Glomerular endothelial cell (primary cell): ENCODE measurements at places on chromosomes 12 and 14.

DNA sequence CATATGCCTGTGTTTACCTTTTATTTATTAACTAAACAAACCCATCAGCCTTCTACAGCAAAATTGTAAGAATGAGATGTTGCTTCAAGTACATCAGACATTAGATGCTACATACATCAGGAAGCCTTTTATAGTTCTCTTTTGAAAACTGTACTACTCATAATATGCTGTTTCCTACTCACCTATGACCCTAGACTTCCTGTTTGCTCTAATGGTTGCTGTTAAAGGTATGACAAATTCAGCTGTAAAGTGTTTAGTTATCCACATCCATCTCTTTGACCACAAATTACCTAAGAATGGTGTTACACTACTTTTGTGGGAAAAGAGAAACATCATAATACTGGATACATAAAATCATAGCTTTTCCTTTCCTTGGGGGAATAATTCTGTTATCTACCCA is 220.0 kb downstream of the RAD51B start:
- DNase-seq: no peak

DNA sequence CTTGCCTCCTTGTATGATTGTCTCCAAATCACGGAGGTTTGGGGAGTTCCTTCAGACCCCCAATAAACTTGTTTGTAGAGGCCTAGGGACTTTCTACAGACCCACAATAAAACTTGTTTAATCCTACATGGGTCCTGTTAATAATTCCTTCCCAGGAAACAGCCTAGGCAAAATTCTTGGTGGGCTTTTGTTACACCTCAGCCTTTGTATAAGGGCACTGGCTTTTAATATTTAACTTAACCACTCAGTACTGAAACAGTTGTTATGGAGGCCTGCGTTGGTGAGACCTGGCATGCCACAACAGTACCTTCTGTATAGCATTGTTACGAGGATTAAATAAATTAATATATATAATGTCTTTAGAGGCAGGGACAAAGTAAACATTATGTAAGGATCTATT is 32.7 kb upstream of the FAR2 start:
- no peak for DNase-seq

GRCh38 chr12:27688671-27689070 is 7.6 kb upstream of the REP15 start:
- DNase-seq: no peak

DNA sequence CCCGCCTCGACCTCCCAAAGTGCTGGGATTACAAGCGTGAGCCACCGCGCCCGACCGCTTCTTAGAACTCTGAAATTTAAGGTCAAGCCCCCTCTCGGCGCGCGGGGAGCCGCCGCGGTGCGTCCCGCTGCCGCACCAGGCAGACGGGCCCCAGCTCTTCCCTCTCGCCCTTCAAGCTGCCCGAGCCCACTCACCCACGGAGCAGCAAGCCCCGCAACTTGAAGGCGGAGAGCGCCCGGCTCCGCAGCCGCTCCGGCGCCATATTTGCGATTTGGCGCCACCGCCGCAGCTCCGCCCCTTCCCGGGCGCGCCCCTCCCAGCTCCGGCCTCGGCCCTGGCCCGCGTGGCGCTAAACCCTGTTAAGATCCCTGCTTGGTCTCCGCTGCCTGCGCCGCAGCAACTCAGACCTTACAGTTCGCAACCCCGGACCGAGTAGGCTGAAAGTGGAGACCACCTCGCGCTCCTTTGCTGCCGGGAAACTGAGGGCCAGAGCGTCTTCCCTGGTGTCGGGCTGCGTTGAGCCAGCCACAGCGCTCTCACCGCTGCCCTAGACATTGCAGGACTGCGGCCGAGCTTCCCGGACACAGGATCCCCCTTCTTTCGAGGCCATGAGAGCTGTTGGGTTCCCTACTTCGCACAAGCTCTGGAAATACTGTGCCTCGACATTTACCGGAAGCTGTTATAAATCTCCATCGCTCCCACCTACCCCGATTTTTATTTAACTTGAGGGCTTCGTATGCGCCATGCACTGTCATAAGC is at the start of gene POLE2:
TSS of gene POLE2 (minus strand) at position 273 of the 759 bp plus-strand sequence. CDS start at position 262, 11 bp downstream.
- DNase-seq: no peak

GRCh38 chr12:92270521-92270920 is 124.9 kb upstream of the BTG1 start:
- DNase-seq: no peak
